ENCODE measurements at places on chromosomes 7 and 10. TPM values are rescaled to one million over a fixed set of nuclear protein-coding genes. Genes with fewer than 3 reads are reported as not detected.

Gene ZNF862
- total RNA-seq: 2.8 TPM

Gene MYH16
- total RNA-seq: 0.88 TPM

Gene TMEM178B
- 1.2 TPM for total RNA-seq

Gene OIT3
- not detected for total RNA-seq

Gene SH2D4B
- not detected for total RNA-seq

Gene CYP2C19
- not detected for total RNA-seq
